EL (cell line): ENCODE measurements at places on chromosomes 7 and 10.

- peak; percentile 55 for DNase-seq
Observed at GRCh38 chr7:17058568-17058967, 176.8 kb upstream of the AGR3 start.

DNA sequence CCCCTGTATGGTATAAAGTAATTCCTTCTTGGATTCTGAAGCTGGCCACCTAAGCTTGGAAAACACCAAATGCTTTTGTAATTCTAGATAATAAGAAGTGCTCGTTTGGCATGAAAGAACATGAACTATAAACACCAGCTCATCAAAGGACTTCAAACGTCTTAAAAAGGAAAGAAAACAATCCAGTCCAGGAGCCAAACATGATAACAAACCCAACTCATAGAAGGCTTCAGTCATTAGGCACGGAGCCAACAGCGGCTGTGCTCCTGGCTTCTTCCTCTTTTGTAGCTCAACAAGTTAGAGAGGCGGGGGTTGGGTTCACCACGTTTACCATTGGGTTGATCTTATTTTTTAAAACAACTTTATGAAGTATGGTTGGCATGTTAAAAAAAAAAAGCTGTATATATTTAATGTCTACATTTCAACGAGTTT is 56.4 kb upstream of the ECHDC3 start:
- DNase-seq = peak; percentile 33

DNA sequence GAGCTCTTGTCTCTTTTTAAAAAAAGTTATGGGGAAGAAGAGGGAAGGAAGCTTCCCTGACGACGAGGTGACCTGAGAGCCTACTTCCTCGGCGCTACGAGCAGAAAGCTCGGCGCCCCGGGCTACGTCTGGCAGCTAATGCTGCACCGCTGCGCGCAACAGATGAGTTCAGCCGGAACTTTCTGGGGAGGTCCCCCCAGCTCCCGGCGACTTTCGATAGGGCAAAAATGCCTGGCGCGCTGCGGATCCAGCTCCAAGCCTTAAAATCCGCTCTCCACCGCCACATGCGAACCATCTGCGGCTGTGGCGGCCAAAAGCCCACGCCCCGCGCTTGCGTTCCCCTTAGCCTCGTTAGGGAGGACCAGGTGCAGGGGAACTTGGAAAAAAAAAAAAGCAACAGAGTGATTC is 621 bp downstream of the P4HA1 start:
- peak; percentile 74 for DNase-seq

GRCh38 chr7:84237533-84238173 is 43.1 kb upstream of the SEMA3A start:
- DNase-seq = peak; percentile 94

DNA sequence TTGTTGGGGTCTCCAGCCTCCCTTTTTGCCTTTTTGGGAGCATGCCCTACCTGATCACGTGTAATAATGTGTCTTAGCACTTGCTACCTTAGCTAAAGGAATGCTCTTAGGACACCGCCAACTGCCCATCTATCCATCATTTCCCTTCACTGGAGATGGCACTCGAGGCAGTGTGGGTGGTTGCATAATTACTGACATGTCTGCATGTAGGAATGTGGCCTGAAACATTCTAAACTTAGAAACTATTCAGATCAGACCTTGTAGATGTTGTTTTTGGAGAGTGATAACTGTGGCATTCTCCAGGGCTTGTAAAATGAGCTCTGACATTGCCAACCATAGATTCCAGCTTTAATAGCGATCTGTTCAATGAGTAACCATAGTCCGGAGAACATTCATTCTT is 365.8 kb downstream of the BBS9 start:
- peak; percentile 63 for DNase-seq

DNA sequence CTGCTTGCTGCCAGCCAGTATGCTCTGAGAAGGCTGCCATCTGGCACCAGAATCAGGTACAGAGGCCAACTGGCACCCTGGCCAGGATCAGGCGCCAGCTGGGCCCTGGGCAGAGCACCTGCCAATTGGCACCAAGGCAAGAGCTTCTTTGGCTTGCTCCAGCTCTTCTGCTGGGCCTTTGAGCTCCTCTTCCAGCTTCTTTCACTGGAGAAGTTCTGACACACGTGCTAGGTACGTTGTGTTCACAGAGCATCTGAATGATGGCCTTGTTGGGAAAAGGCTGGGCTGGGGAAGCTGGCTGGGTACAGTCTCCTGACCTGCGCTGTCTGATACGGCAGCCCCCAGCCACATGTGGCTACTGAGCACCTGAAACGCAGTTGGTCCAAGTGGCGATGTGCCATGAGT is 31.7 kb upstream of the OPALIN start:
- no peak for DNase-seq

GRCh38 chr10:52778511-52779392 is 6.2 kb upstream of the MBL2 start:
- peak; percentile 36 for DNase-seq

DNA sequence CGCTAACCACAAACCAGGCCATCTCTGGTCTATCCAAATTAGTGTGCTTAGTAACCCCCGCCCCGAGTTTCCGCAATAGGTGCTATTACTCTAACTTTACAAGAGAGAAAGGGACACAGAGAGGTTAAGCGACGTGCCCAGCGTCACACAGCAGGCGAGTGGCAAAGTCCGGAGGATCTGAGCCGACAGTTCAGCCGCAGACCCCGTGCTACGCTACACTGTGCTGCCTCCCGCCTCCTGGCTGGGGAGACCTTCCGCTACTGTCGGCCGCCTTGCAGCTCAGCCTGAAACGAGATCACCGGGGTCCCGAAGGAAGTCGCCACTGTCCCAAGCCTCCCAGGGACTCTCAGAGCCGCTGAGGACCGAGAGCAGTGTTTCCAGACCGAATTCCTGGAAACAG is 799 bp downstream of the INTS1 start:
- no peak for DNase-seq

GRCh38 chr7:26813432-26813831 is 51.0 kb downstream of the SKAP2 start:
- peak; percentile 41 for DNase-seq

DNA sequence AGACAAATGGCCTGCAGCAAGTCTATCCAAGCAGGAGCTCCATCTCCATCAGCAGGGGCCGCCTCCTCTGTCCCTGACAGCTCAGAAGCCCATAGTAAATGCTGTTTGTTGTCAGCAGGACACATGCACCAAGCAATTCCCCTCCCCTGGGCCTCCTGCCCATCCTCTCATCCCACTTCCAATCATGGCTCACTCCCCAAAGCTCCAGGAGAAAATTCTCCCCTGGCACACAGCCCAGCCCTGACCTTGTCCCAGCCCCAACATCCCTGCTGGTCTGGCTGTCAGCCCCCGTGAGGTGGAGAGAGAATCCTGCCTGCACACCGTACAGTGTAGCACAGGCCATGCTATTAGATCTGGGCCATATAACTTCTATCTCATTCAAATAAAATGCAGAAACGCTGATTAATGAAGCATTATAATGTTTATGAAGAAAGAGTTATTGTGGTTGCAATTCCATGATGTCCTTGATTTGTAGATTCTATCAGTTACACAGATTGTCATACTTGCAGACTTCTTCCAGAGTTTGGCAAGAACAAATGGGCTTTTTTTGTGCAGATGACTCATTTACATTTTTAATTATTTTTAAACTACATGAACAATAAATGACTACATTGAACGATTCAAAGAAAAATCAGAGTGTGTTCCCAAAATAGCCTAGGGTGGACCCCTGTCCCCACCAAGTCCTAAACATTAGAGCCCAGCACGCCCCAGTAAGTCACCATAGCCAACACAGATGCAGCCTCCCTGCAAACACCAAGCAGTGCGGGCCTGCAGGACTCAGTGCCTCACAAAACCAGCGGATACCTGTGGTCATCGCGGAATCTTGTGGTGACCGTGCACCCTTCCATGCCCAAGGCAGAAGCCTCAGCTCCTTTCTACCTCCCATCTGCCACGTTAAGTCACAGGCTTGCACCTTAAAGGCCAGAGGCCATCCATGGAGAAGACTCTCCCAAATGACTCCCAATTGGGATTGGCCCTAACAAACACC is 70.1 kb downstream of the COBL start:
- no peak for DNase-seq

GRCh38 chr10:48652344-48652743 is 32.3 kb upstream of the WDFY4 start:
- no peak for DNase-seq

DNA sequence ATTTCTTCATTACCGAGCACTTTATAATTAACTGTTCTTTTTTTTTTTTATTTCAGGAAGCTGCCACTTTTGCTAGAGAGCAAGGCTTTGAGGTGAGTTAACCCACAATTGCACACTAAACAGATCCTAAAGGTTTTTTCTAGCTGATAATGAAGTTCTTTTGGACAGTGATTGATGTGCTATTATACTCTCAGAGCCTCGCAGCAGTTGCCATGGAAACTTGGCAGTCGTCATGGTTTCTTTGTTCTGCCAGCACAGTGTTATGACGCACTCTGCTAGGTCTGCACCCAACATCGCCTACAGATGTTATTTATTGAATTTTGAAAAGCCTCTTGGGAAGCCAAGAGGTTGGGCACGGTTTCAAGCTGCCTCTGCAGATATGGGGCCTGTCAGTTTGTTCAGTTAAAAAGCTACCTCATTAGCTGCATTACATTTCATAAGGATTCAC is 237.2 kb upstream of the KAT6B start:
- DNase-seq = peak; percentile 86

GRCh38 chr10:122310311-122311050 is 39.4 kb downstream of the BTBD16 start:
- DNase-seq = no peak

- DNase-seq = no peak
Observed at GRCh38 chr7:157807510-157807909, 470.7 kb downstream of the DNAJB6 start.

DNA sequence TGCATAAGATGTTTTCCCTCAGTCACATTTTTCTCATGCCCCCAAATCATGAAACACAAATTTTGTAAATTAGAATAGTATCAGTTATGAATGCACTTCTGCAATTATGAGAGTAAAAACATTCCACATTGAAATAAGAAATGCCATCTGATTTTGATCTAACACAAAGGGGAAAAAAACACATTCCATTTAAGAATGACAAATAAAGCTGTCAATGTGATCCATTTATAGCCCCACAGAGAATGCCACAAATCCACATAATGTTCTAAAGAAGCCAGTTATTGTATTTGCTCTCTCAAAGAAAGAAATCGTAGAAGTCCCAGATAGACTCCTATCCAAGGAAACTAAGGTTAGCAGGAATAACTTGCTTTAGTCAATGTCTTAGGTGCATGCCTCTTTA is 48.7 kb upstream of the RHOBTB1 start:
- DNase-seq = no peak

- DNase-seq = no peak
Observed at GRCh38 chr7:24212073-24212472, 71.9 kb upstream of the NPY start.

DNA sequence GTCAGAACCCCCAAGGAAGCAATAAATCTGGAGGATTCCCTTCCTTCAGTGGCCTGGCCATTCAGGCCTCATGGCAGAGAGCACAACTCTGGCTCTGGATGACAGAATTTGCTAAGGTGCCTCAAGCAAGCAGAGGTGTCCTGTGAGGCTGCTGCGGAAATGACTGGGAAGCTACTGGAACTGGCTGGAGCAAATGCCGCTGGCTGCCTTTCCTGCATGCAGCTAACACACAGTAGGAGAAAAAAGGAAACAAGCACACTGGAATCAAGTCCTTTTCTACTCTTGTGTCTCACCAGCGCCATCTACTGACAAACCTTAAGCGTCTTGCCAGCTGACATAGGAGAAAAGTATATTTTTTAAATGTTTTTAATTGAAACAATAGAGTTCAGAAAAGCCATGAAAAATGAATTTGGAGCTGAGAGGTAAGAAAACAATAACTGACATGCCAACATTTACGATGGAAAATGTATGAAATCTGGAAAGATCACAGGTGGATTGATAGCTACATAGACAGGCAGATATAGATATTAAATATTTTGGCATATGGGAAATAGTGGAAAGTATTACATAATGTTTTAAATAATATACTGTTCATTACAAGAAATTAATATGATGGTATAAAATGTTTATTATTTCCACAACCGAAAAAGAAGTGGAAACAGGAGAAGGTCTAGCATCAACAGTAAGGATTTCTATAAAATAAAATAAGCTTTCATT is 951.6 kb downstream of the ANKRD7 start:
- DNase-seq = peak; percentile 2

DNA sequence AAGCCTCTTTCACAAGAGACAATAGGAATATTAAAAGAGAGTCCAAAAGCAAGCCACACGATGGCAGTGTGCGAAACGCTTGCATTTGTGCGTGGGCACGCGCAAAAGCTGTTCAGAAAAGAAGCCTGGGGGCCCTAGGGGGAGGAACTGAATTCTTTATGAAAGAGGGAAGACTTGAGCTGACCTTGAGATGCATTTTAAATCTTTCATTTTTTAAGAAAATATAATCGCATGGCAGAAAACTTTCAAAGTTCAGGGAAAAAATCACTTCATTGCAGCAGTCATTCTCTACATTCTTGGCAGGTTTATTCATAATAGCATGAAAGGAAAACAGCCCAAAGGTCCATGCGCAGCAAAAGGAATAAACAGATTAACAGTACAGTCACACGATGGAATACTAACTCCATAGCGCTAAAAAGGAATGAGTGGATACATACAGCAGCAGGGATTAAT is 206.5 kb upstream of the PRKCQ start:
- DNase-seq = peak; percentile 71

DNA sequence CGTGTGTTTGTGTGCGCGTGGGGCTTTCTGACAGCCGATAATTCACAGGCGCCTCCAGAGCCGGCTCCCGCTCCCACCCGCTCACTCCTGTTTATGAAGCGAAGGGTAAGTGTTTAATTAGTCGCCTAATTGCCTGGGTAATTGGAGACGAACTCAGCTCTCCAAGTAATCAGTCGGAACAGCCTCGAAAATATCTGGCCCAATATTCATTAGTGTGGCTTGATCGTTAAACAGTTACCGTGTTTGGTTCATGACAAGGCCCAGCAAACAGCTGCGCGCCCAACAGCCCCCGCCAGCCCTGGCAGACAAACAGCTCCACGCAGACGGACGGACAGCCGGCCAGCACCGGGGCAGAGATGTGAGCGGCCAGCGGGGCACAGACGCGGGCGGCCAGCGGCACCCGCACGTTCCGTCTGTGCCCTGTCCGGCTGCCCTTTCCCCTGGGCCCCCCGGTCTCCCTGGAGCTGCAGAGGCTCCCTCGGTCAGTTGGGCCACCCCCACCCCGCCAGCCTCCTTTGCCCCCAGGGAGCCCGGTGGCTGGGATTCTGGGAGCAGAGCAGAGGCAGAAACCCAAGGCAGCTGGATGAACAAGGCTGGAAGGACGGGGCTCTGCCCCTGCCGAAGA is 98.2 kb downstream of the UNCX start:
- DNase-seq = no peak

DNA sequence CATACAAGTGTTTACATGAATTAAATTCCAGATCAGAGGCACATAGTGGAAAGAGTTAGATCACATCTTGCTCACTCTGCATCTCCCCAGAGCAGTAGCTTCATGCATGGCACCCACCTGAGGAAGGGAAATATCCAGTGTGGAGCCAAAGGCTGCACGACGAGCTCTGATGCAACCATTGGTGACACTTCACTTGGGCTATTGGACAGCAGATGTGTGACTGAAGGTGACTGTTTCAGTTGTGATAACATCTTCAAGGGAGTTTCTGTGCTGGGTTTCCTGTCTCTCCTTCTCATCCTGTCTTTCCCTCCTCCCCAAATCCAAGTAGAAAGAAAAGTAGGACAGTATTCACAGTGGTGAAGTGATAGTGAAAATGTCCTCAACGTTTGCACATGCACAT is 115.0 kb downstream of the TAF3 start:
- no peak for DNase-seq

- peak; percentile 8 for DNase-seq
Observed at GRCh38 chr10:133158756-133159610, 1.0 kb upstream of the KNDC1 start.
